ENCODE measurements at places on chromosomes 5 and 9.
A peak's percentile ranks its signal among the peaks of the same experiment; 100 is the strongest.

DNA sequence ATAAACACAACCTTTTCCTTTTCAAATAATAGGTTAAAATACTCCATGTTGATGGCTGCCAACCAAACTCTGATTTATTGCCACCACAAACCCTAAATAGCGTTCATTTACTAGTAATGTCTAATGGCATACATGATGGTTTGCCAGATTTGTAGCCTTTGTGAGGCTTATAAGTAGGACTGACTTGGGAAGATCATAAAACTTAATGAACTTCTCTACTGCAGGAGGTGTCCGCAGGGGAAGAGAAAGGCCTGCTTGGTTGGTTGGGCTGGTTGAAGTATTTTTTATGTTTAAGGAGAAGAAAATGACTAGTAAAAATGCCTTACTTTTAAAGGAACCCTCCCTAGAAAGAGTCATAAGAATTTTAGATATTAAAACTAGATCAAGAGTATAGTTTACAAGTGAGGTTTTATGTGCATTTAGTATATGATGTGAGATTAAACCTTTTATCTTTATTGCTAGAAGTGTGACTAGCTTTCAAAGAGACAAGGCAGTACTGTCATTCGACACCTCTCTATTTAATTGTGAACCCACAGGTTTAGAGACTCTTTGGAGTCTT is 5.0 kb downstream of the PBX3 start:
- no peak for DNase-seq

DNA sequence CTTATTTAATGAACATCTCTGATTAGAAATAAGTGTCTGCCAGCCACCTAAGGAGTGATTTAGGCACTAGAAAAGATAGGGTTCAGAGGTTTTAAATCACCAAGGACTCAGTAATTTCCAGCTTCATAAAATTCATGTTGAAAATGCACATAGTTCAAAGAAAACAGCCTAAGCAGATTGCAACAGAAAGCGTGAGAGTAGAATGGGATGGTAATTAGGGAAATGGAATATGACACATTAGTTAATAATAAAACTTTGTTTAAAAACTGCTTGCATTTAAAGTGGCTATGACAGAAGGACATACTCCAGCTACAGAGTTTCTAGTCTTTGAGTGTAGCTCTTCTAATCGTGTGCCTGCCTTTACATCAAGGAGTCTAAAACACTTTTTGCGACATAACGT is 490.8 kb downstream of the TLE4 start:
- no peak for DNase-seq

GRCh38 chr5:14728459-14728938 is 64.0 kb downstream of the OTULIN start:
- no peak for DNase-seq

- peak; percentile 45 for DNase-seq
Observed at GRCh38 chr5:154653418-154653763, 101.8 kb upstream of the LARP1 start.

DNA sequence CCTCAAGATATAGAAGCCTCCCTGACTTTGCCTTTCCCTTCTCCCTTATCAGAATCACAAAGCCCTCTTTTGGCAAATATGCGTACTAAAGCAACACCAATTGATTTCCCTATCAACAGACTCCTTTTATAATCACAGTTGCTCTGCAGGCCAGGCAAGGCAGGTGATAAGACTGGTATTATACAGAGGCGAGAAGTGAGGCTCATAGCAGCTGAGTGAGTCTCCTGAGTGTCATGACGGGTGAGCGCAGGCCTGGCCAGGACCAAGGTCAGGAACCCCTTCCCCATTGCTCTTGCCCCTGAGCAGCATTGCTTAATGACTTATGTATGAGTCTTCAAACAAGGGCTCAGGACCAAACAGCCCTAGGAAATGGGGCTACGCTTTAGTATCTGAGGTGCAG is 70.8 kb downstream of the FBXO38 start:
- no peak for DNase-seq

GRCh38 chr9:70081120-70081495 is 37.5 kb downstream of the MAMDC2 start:
- no peak for DNase-seq

DNA sequence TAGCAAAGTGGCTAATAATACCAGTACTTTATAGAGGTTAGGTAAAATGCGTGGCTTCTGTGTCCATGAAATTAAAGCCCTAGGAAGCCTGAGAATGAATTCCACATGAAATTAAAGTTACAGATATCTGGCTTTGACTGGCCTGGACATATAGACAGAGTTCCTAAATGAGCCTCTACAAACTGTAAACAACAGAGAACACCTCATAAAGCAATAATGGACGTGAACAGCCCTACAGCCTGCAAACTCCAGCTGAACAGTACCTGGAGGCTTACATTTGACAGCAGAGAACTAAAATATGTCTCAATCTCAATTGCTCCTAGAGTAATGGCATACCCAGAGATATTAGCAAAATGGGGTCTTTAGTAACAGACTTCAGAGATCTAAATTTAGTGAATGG is 28.7 kb downstream of the GOLPH3 start:
- no peak for DNase-seq

DNA sequence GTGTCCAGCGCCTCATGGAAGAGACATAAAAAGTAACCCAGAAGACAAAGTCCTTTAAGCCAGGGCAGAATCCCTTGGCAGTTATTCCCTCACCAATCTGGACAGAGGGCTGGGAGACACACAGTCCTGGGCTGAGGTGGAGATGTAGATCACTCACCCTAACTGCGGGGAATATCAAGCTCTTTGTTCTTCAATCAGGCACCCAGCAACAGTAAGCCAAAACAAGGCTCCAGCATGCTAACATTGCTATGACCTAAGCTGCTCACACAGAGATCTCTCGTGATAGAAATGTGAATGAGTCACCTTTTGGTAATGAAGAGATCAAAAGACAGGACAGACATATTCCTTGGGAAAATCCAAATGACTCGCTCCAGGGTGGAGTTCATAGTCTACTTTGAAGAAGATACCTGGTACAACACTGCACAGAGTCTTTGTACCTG is 101.3 kb downstream of the FBN2 start:
- DNase-seq = no peak

GRCh38 chr5:133703935-133704334 is 91.6 kb upstream of the FSTL4 start:
- DNase-seq = no peak

DNA sequence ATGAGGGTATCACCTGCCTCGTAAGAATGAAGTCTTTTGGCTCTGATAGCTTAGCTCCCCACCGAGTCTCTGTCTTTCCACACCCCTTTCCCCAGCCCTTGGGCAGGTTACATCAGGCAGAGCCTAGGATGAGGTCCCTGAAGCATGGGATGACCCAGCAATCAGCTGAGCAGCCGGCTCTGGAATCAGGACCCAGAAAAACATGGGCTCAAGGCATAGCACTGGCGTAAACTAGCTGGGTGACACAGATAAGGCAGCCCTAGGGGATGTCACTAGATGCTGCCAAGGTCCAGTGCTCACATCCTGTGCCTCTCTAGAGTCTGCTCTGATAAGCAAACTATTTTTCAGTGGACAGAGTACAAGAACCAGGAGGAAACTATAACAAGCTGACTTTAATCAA is 26.6 kb downstream of the IDNK start:
- DNase-seq = no peak

DNA sequence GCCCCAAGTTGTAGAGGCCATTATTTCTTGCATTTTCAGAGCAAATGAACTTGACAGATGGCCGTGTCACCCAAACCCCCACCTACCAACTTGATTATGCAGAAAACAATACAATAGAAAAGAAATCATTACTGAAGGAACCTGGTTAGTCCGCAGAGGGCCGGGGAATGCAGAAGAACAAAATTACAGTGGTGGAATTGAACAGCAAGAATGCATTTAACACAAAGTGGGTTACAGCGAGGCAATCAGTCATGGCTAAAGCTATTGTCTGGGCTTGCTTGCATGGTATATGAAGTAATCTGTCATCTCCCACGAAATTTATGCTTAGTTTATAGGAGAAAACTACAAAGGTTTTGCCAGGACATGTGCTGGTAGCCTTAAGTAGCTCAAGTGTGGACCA is 238.3 kb upstream of the IRX1 start:
- no peak for DNase-seq

- peak; percentile 79 for DNase-seq
Observed at GRCh38 chr5:93583768-93584595, 960 bp downstream of the NR2F1 start.

GRCh38 chr5:172086194-172086975 is 79.9 kb upstream of the FBXW11 start:
- no peak for DNase-seq

- peak; percentile 71 for DNase-seq
Observed at GRCh38 chr9:38318759-38319495, 73.6 kb upstream of the ALDH1B1 start.

- DNase-seq = no peak
Observed at GRCh38 chr5:31317665-31318064, 124.2 kb downstream of the CDH6 start.

DNA sequence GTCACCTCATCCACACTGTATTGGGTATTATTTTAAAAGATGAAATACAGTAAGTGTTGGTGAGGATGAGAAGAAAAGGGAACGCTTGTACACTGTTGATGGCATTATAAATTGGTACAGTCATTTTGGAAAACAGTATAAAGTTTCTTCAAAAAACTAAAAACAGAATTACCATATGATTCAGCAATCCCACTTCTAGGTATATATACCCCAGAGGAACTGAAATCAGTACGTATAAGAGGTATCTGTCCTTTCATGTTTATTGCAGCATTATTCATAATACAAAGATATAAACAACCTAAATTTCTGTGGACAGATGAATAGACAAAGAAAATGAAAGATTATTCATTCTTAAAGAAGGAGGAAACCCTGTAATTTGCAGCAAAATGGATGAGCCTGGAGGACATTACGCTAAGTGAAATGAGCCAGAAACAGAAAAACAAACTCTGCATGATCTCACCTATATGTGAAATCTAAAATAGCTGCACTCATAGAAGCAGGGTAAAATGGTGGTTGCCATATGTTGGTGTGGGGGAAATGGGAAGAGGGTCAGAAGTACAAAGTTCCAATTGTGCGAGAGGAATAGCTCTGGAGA is 191.6 kb downstream of the TRIM36 start:
- no peak for DNase-seq

- no peak for DNase-seq
Observed at GRCh38 chr5:10352430-10353240, 860 bp upstream of the MARCHF6 start.

DNA sequence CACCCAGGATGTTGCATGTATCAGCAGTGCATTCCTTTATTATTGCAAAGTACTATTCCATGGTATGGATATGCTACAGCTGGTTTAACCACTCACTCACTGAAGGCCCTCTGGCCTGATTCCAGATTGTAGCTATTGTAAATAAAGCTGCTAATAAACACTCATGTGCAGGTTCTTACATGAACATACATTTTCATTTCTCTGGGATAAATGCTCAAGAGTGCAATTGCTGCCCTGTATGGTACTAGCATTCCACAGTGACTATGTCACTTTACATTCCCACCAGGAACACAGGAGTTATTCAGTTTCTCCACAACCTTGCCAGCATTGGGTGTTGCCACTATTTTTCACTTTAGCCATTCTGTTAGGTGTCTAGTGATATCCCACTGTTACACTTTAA is 267.6 kb downstream of the SPOCK1 start:
- no peak for DNase-seq

- no peak for DNase-seq
Observed at GRCh38 chr9:129746092-129746777, 6.6 kb downstream of the PTGES start.
